ENCODE measurements at places on chromosomes 12 and 14.

DNA sequence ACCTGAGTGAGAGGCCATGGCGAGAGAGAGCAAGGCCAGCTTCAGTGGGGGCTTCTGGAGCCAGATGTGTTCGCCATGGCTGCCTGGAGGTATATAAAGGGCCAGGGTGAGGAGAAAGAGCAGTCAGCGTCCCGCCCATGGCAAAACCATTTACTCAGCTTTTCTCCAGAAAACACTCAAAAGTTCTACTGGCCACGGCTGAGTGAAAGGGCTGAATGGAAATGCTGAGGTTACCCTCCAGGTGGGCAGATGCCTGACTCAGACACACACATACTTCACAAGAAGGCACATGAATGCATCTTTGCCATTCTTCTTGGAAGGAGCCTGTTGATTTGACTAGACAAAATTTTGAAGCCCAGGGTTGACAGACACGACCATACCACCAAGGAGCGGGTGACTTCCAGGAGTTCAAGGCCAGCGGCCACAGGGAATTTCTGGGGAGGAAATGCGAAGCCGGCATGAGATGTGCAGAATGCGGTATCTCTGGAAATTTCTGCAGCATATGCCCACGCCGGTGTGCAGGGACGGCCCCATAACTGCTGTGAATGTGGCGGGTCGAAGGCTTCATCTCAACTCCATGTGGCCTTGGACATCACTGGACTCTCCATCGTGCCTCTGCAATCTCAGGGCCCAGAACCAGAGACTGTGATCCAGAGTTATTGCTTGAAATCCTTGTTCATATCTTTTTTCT lies at the start of gene IL31:
TSS of gene IL31 (minus strand) at position 67 of the 691 bp plus-strand sequence. CDS start at position 18, 49 bp downstream.
- DNase-seq, result no peak

GRCh38 chr12:32603858-32604257 lies 75.2 kb upstream of the DNM1L start:
- DNase-seq, result peak; percentile 24

GRCh38 chr12:56476972-56477432 lies 8.6 kb downstream of the SPRYD4 start:
- DNase-seq, result no peak

DNA sequence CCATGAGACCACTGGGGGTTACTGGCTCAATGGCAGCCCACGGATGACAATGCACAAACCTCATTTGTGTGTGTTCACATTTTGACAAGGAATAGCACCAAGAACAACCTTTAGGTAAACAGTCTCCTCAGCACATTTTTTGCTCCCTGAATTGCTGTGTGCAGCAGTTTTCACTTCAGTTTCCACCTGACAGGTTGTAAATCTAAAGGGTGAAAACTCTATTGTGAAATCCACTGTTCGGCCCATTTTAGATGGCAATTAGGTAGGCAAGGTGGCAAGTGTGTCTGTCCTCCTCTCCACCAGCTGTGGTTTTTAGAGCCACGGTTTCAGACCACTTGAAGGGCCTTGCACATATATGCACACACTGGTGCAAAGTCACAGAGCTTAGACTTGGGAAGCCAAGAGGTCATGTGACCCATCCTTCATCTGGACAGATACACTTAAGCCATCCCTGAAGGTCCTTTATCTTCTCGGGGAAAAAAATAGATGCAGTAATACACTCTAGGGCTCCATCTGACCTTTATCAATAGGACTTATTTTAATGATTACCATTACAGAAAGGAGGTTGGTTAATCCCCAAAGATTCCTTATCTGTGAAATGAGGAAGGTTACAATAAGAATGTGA lies 23.2 kb downstream of the HAL start:
- DNase-seq, result no peak

GRCh38 chr14:86915406-86915805 lies 1077.6 kb downstream of the GALC start:
- peak; percentile 78 for DNase-seq

GRCh38 chr12:11648514-11649412 lies 711 bp upstream of the ETV6 start:
- peak; percentile 73 for DNase-seq

GRCh38 chr14:24259282-24260025 lies 3.5 kb downstream of the TGM1 start:
- peak; percentile 43 for DNase-seq

DNA sequence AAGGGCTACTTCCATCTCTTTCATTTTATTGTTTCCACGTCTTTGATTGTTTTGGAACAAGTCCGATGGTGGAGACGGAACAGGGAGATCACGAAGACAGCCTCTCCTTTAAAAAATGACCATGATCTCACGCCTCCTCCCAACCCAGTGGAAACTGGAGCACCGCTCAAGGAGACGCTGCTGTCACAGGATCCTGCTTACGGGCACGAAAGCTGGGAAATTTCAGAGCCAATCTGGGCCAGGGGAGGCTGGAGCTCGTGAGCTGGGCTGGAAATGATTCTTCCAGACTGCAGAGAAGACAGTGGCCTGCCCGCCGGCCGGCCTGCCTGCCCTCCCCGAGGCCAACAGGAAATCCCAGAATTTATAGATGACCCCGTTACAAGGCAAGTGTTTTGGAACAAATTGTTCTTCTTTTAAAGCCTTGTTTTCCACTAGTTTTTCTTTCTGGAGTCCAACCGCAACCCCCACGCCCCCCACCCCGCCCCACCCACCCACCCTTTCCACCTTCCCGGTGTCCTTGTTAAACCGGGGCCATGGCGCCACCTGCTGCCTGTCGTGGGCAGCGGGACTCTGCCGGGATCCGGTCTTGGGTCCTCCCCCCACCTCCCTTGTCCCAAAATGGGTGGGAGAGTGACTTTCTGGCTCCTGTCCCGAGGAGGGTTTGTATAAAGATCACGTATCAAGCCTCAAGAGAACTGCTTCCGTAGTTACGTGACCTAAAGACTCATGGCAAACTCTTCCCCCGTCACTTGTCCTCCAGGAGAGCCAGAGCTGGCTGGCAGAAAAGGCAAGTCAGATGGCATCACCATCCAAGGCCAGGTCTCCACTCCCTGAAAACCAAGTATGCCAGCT lies 40.3 kb downstream of the MAP1LC3B2 start:
- peak; percentile 33 for DNase-seq

DNA sequence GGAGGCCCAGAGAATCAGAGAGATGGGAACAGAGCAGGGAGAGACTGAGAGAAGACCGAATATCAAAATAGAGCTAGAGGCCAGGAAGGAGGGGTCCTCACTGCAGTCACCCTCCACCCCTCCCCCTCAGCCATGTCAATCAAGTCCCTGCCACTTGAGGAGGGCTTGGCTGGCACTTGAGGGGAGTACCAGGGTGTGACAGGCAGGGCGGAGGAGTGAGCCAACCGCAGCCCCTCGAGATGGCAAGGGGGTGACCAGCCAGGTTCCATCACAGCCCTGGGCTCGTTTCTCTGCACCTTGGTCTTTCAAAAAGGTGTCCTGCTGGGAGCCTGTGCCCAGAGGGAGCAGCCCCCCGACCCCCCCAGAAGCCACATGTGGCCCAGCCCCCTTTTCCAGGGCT lies 4.2 kb downstream of the AQP5 start:
- DNase-seq, result no peak

DNA sequence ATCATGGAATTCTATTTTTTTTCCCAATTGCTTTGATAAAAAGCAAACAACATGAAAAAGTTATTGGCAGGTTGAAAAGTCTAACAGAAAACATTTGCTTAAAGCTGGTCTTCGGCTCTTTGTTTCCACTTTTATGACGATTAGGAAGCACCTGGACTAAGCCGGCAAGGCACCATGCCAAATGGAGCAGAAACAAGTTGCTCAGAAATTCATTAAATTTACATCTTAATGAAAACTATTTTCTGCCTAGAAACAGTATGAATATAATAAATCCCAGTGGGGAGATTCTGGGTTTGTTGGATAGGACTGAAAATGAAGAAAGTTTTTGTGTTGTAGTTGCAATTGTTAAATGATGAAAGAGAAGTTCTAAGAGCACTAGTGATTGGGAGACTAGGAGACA lies 51.4 kb upstream of the OR9K2 start:
- no peak for DNase-seq

- DNase-seq, result peak; percentile 78
These were observed 426.9 kb upstream of the MIS18BP1 start for GRCh38 chr14:45679853-45680252.

DNA sequence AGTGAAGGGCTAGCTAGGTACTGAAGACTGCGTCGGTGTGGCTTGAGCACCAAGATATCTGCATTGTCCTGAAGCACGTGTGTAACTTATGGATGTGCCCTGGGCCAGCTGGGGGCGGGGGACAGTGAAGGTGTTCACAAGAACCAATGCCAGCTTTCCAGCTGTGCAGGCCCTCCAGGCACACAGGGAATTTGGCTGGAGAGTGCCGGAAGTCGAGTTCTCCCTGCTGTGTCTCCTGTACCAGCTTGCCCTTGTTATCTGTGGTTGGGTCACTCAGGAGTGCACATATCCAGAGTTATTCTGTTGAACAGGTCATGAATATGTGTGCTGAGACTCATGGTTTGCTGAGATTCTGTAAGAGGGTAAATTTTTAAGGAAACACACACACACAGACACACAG lies 75.9 kb upstream of the CRY1 start:
- DNase-seq, result no peak

DNA sequence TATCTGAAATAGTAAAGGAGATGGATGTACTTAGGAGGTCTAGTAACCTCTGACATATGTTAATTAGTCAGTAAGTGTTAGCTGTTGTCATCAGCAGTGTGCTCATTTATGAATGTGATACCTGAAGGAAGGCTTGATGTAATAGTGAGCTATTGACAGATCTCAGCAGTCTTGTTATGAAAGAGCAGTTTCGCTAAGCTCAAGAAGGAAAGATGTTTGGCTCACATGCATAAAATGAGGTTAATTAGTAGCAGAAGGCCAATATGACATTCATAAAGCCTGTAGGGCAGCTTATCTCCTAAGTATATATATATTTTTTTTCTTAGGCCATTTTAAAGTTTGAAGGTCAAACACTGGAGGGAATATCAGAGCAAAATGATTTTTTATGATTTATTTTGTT lies 2.8 kb downstream of the FAM234B start:
- no peak for DNase-seq

DNA sequence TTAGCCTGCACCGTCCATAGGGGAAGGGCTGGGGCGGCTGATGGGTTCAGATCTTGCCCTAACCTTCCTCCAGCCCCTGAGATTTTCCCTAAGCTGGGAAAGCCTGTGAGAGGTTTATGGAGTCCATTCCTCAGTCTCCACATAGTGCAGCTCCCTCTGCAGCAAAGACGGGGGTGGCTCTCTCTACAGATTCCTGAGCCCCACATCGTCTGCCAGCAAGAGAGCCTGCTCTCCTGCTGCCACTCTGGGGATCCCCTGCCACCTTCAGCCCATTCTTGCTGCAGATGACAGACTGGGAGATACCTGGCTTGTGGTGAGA lies 3.1 kb downstream of the SMIM41 start:
- DNase-seq, result no peak

GRCh38 chr12:131713349-131713748 lies 2.5 kb downstream of the SFSWAP start:
- DNase-seq, result no peak

- DNase-seq, result no peak
These were observed 96.6 kb downstream of the SYT1 start for GRCh38 chr12:78961171-78961570.

DNA sequence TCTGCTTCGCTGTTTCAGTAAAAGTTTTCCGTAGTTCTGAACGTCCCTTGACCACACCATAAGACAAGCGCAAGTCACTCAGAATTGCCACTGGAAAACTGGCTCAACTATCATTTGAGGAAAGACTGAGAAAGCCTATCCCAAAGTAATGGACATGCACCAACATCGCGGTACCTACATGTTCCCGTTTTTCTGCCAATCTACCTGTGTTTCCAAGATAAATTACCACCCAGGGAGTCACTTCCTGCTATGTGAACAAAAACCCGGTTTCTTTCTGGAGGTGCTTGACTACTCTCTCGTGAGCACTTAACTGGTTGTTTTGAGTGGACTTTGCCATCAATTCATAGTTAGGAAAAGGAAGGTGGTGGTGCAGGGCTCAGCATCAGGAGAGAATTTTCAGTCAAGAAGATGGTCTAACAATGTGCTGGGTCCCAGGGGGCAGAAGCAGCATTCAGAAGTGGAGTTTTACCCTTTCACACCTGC lies 1.4 kb downstream of the EGLN3 start:
- DNase-seq, result no peak
